GM04503 (cell line): ENCODE measurements at places on chromosomes 2 and 18.
A peak's percentile ranks its signal among the peaks of the same experiment; 100 is the strongest.

DNA sequence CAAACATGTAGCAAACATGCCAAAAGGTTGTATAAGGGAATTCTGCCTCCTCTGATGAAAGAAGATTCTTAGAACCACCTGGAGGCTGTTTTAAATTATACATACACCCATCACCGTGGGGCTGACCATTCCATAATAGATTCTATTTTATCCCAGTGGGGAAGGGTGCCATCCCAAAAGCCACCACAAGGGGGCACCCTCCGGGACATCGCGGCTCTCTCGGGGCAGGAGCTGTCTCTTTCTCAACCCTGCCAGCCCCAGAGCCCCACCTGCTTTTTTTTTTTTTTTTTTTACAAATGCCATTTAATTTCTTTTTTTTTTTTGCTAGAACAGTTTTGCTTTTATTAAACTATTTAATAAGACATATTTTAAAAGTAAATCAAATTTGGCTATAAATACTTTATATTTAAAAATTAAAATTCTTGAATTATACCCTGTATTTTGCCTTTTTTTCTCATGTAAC lies 8.6 kb upstream of the MTCL1 start:
- no peak for DNase-seq

GRCh38 chr2:232236200-232236599 lies 142.4 kb upstream of the ALPP start:
- DNase-seq = no peak

- DNase-seq = no peak
Observed at GRCh38 chr2:23695890-23696751, 230.8 kb downstream of the ATAD2B start.

DNA sequence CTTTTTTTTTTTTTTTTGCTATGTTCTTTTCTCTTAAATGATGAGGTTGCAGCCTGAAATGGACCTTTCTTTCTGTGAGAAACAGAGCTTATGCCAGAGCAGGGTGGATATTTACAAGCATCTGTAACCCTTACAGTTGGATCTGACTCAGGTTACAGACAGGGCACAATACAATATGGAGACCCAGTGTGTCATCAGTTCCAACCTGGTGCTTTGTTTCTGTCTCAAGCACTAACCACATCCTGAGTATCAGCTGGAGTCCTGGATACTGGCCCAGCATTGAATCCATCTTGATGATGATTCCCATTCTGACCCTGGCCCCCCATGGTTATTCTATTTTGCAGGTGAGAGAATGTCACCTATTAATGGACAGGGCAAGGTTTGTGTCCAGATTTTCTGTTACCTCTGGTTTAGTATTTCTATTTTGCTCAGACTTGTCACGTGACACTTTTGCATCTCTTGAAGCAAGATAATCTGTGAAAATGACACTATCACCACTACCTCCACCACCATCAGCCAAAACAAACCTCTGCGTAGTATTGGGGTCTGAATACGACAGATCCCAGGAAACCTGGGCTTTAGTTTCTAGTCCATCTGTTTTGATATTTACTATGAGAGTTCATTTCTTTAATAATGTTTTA lies 174.0 kb downstream of the CCDC85A start:
- DNase-seq = no peak

GRCh38 chr2:232920760-232921159 lies 50.7 kb downstream of the SNORC start:
- no peak for DNase-seq

DNA sequence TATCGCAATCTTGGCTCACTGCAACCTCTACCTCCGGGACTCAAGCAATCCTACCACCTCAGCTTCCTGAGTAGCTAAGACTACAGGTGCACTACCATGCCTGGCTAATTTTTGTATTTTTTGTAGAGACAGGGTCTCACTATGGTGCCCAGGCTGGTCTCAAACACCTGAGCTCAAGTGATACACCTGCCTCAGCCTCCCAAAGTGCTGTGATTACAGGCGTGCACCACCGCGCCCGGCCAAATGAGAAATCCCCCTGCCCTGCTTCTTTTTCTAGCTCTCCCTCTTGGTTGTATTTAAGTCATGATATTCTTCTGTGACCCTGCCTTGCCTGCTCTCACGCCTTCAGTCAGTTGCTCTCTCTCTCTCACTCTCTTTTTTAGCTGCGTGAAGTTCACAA lies 157.0 kb upstream of the SH3BP4 start:
- no peak for DNase-seq

GRCh38 chr18:74242438-74243096 lies 49.2 kb downstream of the CYB5A start:
- DNase-seq = no peak

DNA sequence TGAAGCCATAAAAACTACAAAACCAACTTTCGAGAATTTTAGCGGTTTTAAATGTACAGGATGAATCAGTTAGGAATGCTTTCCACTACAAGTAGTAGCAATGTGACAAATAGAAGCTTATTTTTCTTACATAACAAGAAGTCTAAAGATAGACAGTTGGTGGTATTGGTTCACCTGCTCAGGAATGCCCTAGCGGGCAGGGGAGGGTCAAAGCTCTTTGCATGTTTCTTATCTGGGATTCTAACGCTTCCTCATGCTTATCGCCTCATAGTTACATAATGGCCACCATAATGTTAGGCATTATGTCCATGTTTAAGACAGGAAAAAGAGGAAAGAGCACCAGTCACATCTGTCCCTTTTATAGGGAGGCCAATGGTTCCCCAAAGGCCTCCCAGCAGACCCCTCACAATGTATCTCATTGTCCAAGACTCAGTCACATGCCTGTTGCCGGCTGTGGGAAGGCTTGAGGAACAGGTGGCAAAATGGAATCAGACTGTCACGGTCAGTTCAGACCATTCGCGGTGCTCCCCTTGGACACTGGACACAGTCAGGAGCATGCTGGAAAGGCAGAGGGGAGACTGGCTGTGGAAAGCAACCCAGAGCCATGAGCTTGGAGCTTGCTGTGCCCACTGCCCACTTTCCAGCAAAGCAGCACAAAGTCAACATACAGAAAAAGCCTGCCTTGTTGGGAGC lies 69.4 kb upstream of the ODC1 start:
- no peak for DNase-seq

- no peak for DNase-seq
Observed at GRCh38 chr2:205858275-205858674, 176.0 kb downstream of the NRP2 start.

DNA sequence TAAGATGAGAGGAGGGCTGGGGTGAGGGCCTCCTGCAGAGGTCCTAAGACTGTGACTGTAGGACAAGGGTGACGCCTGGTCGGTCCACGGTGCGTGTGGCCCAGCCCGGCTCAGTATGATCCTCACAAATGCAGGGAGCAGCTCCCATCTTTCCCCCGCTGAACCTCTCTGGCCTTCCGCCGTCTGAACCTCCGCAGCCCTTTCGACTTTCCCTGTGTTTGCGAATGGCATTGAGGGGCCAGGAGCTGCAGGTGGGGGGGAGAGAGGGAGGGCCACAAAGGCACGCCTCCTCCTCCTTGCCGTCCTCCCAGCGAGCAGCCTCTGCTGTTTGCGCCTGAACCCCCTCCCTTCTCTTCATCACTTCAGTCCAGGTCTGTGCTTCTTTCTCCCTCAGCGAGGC lies 68.6 kb upstream of the PXDN start:
- no peak for DNase-seq

- DNase-seq = no peak
Observed at GRCh38 chr2:176879426-176879995, 333.1 kb upstream of the HNRNPA3 start.

GRCh38 chr2:190765386-190766173 lies 115.0 kb upstream of the GLS start:
- peak; percentile 49 for DNase-seq

DNA sequence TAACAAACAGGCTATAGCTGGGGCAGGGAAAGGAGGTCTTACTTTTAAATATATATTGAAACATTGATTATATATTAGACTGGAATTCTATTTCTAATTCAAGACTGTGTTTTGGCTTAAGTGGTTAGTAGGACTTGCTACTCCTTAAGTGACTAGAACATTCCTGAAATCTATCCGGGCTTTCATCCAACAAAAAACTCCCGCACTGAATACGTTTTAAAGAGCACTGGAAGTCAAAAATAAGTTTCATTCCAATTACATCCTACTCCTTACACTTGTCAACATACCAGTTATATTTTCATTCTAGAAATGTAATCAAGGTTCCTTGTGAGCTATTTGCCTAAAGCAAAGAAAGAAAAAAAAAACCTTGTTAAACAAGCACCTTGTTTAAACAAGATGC lies 204.6 kb downstream of the SP3 start:
- no peak for DNase-seq

DNA sequence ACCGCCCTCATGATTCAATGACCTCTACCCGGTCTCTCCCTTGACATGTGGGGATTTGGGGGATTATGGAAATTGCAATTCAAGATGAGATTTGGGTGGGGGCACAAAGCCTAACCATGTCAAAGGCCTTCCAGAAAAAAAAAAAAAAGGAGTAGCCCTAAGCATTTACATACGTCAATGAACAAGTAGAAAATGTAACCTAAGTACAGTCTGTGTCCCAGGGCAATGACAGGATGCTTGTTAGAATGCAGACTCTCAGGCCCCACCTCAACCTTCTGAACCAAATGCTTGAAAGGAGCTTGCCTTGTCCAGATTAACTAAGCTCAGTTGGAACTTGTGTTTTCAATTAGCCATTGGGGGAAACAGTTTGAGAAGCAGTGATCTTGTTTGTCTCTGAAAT lies 802.1 kb downstream of the CPS1 start:
- no peak for DNase-seq
